ENCODE measurements at places on chromosomes 7 and 10.

- no peak for DNase-seq
- H3K27ac ChIP-seq: no peak overlapping the region
- no peaks in the 10 kb centered on the region for H3K4me1 ChIP-seq
- no peak overlapping the region for H3K4me3 ChIP-seq
- H3K36me3 ChIP-seq: no peaks in the 10 kb centered on the region
Measured at GRCh38 chr10:46550076-46550790, 6.2 kb downstream of the GPRIN2 start.

- peaks cover 47% of the 10 kb centered on the region for H3K27me3 ChIP-seq
- H3K4me1 ChIP-seq: no peaks in the 10 kb centered on the region
- no peak overlapping the region for H3K4me3 ChIP-seq
- H3K36me3 ChIP-seq: no peaks in the 10 kb centered on the region
Measured at GRCh38 chr7:28933846-28934320, 24.2 kb downstream of the TRIL start.

GRCh38 chr7:15399441-15399840 lies 162.4 kb downstream of the AGMO start:
- H3K36me3 ChIP-seq: no peaks in the 10 kb centered on the region
- DNase-seq: no peak
- H3K4me3 ChIP-seq: no peak overlapping the region
- no peak overlapping the region for H3K27ac ChIP-seq
- no peaks in the 10 kb centered on the region for H3K4me1 ChIP-seq

DNA sequence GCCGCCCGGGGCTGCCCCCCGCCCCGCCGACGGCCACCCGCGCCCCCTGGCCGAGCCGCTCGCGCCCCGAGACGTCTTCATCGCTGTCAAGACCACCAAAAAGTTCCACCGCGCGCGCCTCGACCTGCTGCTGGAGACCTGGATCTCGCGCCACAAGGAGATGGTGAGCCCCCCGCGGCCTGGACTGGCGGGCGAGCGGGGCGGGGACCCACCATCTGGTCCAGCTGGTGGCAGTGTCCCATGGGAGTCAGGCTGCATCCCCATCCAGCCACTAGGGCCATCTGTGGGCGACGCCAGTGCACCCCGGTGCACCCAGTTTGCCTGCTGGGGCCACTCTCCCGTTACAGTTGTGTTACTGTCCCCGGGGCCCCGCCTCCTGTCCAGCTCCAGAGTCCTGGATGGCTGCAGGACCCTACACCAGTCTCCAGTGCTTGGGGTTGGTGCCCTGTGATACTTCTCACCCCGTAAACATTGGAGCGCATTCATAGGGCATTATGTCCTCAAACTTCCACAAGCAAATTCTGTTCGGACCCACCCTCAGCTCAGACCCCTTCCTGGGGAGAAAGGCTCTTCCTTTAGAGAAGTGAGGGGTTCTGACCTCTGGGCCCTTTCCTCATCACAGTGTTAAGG lies 672 bp downstream of the LFNG start:
- H3K4me3 ChIP-seq: peak overlapping the region; percentile 98
- H3K4me1 ChIP-seq: peaks cover 31% of the 10 kb centered on the region
- DNase-seq: no peak
- peak overlapping the region; percentile 85 for H3K27ac ChIP-seq

- no peaks in the 10 kb centered on the region for H3K27me3 ChIP-seq
- no peak for DNase-seq
- H3K4me3 ChIP-seq: no peak overlapping the region
Measured at GRCh38 chr10:30788307-30788706, 158.8 kb upstream of the LYZL2 start.

DNA sequence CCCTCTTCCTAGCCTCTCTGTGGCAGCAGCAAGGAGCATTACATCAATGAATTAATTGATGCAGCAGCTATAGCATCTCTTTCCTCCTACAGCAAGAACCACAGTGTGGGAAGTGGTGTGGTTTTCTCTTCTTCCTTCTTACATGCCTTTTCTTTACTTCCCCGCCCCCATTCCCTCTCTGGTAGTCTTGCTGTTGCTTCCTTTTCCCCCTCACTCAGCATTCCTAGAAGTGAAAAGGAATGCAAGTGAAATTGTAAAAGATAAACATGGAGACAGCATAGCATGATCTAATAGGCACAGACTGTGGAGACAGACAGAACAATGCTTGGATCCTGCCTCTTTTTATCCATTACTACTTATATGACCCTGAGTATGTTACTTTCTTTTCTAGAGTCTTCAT lies 370.5 kb upstream of the BMPER start:
- H3K36me3 ChIP-seq: peaks cover 7% of the 10 kb centered on the region
- no peak overlapping the region for H3K27ac ChIP-seq
- H3K27me3 ChIP-seq: no peaks in the 10 kb centered on the region
- DNase-seq: no peak
- peaks cover 17% of the 10 kb centered on the region for H3K4me1 ChIP-seq

DNA sequence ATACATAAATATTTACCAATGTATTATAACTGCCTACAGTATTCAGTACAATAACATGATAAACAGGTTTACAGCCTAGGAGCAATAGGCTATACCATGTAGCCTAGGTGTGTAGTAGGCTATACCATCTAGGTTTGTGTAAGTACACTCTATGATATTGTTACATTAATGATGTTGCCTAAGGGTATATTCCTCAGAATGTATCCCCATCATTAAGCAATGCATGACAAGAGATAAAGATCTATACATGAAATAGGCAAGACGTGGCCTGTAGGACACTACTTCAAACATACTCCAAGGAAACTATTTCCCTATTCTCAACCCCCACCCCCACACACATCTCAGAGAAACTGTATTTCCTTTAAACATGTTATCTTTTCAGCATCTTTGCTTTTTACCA lies 15.3 kb upstream of the ADAM22 start:
- H3K27ac ChIP-seq: no peak overlapping the region
- no peaks in the 10 kb centered on the region for H3K36me3 ChIP-seq
- no peak overlapping the region for H3K4me3 ChIP-seq
- DNase-seq: no peak
- peaks cover 23% of the 10 kb centered on the region for H3K27me3 ChIP-seq

- H3K4me3 ChIP-seq: no peak overlapping the region
- H3K36me3 ChIP-seq: no peaks in the 10 kb centered on the region
Measured at GRCh38 chr7:113161050-113161449, 42.7 kb upstream of the SMIM30 start.

DNA sequence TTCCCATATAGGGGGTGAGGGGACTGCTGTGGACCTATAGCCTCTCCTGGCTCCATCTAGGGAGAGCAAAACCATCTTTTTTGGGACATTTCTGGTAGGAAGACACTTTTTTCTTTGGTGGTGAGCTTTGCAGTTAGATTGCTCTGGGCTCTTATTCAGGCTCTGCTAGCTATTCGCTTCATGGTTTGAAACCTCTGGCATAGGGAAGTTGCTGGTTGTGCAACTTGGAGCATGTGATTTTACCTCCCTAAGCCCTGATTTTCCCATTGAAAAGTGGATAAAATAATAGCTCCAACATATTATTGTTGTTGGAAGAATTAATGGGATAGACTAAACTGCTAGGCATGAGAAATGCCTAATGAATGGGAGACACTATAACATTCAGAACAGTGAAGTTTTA lies 69.6 kb downstream of the CYP26A1 start:
- H3K27me3 ChIP-seq: peaks cover 50% of the 10 kb centered on the region
- H3K4me1 ChIP-seq: peaks cover under 1% of the 10 kb centered on the region
- no peak for DNase-seq
- peaks cover 4% of the 10 kb centered on the region for H3K36me3 ChIP-seq
